Spleen (tissue), 13 donors: ENCODE measurements at places on chromosomes 6 and 20. TPM values are rescaled to one million over a fixed set of nuclear protein-coding genes. Genes with fewer than 3 reads are reported as not detected.
A peak's percentile ranks its signal among the peaks of the same experiment; 100 is the strongest.

ZBTB46 gene
- 32.8 TPM for total RNA-seq

ENPP5 gene
- total RNA-seq: 13.6 TPM

PHACTR3 gene
- total RNA-seq: 13.3 TPM

DNMT3B gene
- total RNA-seq: 0.94 TPM

DNA sequence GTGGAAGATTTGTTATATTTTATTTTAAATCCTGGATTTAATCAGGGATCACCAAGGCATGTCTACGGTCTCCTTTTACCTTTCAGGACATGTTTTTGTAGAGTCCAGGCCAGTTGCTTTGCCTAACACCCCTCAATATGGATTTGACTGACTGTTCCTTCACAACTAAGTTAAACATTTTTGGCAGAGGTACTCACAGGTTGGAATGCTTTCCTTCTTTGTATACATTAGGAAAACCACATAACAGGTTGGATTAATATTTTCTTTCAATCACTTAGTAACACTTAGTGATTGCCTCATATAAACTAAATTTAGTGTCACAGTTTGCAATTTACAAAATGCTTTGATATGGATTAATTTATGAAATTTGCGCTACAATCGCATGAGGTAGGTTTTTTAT, 64.5 kb downstream of the IPCEF1 start:
- H3K4me3 ChIP-seq: no peak overlapping the region
- H3K4me1 ChIP-seq: peaks cover 20% of the 10 kb centered on the region

- H3K27me3 ChIP-seq: peaks cover 74% of the 10 kb centered on the region
- no peaks in the 10 kb centered on the region for H3K36me3 ChIP-seq
- H3K27ac ChIP-seq: no peak overlapping the region
- peak overlapping the region; percentile 19 for H3K4me3 ChIP-seq
Observed at GRCh38 chr6:34143884-34144580, 1.9 kb downstream of the GRM4 start.

DNA sequence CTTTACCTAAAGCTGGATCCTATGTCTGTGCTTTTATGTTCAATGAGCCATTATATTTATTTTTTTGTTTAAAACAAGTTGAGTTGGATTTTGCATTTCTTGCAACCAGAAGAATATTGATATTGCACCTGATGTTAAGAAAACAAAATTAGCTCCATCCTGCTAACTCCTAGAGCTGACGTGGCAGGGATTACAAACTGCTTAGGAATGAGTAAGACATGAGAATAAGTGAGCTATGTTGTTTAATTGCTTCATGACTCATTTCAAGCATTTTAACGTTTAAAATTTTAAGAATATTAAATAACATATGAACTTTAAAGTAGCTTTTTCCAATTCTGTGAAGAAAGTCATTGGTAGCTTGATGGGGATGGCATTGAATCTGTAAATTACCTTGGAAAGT, 663.5 kb downstream of the EPM2A start:
- H3K4me1 ChIP-seq: no peaks in the 10 kb centered on the region
- no peak for DNase-seq
- no peaks in the 10 kb centered on the region for H3K27me3 ChIP-seq
- H3K4me3 ChIP-seq: no peak overlapping the region

GRCh38 chr20:10067321-10067720, 32.5 kb downstream of the ANKEF1 start:
- H3K36me3 ChIP-seq: no peaks in the 10 kb centered on the region
- H3K27me3 ChIP-seq: no peaks in the 10 kb centered on the region
- H3K27ac ChIP-seq: no peak overlapping the region

- no peak overlapping the region for H3K4me3 ChIP-seq
- H3K27ac ChIP-seq: no peak overlapping the region
- H3K27me3 ChIP-seq: no peaks in the 10 kb centered on the region
Observed at GRCh38 chr6:14135893-14136539, 18.4 kb downstream of the CD83 start.

DNA sequence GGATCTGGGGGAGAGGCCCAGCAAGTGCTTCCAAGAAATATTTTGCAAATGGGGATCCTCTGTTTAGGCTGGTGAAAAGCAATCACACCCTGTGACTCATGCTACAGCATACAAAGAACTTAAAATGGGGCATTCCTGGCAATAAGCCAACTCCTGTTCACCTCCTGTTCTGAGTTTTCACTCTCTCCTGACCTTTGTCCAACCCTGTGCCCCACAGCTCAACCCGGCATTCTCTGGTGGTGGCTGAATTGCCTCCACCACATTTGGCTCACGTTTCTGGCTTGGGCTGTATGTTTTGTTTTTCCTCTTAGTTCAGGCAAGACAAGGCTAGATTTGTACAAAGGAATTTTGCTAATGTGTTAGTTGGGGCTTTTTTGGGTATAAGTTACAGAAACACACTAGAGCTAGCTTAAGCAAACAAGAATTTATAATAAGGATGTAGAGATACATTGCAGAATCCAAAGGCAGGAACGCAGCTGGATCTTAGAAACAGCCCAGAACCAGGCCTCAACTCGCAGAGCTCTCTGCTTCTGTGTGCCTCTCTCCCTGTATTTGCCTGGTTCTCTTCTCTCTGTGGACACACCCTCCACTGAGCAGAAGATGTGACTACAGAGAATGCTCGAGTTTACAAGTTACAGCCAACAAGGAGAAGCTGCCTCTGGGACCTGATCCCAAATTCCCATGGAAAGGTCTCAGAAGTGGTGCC, 9.4 kb downstream of the ABCC10 start:
- H3K27me3 ChIP-seq: no peaks in the 10 kb centered on the region
- no peak overlapping the region for H3K27ac ChIP-seq
- peaks cover 59% of the 10 kb centered on the region for H3K36me3 ChIP-seq
- no peaks in the 10 kb centered on the region for H3K4me1 ChIP-seq
- no peak overlapping the region for H3K4me3 ChIP-seq
- DNase-seq: no peak

DNA sequence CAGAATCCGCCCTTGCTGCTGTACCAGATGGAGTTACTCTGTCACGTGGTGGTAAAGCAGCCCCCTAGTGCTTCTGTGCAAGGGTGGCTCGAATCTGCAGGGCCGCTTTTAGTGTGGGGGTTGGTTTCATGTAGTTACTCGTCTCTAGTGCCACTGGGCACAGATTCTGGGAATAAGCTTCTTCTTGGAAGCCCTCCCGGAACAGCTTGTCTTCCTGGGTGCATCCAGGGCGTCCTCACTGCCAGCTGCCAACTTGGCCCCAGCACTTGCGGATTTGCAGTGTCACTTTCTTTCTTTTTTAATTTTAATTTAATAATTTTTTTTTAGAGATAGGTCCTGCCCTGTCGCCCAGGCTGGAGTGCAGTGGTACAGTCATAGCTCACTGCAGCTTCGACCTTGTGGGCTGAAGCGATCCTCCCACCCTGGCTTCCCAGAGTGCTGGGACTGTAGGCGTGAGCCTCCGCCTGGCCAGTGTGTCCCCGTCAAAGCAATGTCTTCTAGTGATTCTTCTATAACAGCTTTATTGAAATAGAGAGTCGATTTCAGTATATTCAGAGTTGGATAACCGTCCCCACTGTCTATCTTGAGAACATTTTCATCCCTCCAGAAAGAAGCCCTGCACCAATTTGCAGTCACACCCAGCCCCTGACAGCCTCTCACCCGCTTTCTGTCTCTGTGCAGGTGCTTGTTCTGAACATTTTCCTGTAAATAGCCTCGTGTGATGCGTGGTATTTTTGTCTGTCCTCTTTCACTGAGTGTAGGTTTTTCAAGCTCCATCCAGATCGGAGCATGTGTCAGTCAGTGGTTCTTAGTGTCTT, 25.9 kb downstream of the PYGB start:
- no peaks in the 10 kb centered on the region for H3K27me3 ChIP-seq
- H3K36me3 ChIP-seq: peaks cover 84% of the 10 kb centered on the region
- no peak overlapping the region for H3K4me3 ChIP-seq
- H3K4me1 ChIP-seq: no peaks in the 10 kb centered on the region
